Natural killer cell treated with Interleukin-12 subunit alpha and Interleukin-12 subunit beta and Interleukin-15 and Interleukin-18, amount 100 ng/mL, for 72 hours (primary cell): ENCODE measurements at places on chromosomes 2 and 18.

GRCh38 chr18:44197832-44198611 lies 482.7 kb upstream of the SETBP1 start:
- no peaks in the 10 kb centered on the region for H3K4me1 ChIP-seq
- no peaks in the 10 kb centered on the region for H3K36me3 ChIP-seq
- H3K27ac ChIP-seq = no peak overlapping the region
- no peak overlapping the region for H3K4me3 ChIP-seq
- no peak for DNase-seq
- peaks cover 32% of the 10 kb centered on the region for H3K27me3 ChIP-seq

GRCh38 chr2:216559625-216560156 lies 61.0 kb downstream of the RPL37A start:
- no peak for DNase-seq
- peaks cover 14% of the 10 kb centered on the region for H3K4me1 ChIP-seq
- no peaks in the 10 kb centered on the region for H3K36me3 ChIP-seq
- H3K27ac ChIP-seq = no peak overlapping the region
- H3K4me3 ChIP-seq = no peak overlapping the region

GRCh38 chr2:166958986-166959481 lies 70.8 kb downstream of the XIRP2 start:
- H3K4me3 ChIP-seq = no peak overlapping the region
- DNase-seq = no peak
- H3K27ac ChIP-seq = no peak overlapping the region
- no peaks in the 10 kb centered on the region for H3K36me3 ChIP-seq
- no peaks in the 10 kb centered on the region for H3K27me3 ChIP-seq

DNA sequence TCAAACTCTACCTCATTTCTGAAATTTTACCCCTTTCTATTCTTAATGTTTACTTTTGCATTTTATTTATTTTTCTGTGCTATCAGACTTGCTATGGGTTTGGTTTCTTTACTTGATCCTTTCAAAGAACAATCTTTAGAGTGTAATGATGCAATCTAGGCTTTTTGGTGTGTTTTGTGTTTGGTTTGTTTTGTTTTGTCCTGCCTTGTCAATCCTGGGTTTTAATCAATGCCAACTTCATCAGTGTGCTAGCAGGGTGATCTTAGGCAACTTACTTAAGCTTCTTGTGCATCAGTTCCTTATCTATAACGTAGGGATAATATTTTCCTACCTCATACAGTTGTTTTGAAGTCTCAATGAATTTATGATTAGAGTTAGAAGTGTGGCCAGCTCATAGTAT lies 350.4 kb downstream of the NR4A2 start:
- no peaks in the 10 kb centered on the region for H3K4me1 ChIP-seq
- no peak for DNase-seq
- H3K4me3 ChIP-seq = no peak overlapping the region

GRCh38 chr2:168450171-168450570 lies 5.9 kb upstream of the CERS6 start:
- H3K27me3 ChIP-seq = no peaks in the 10 kb centered on the region
- H3K27ac ChIP-seq = no peak overlapping the region
- no peak for DNase-seq
- H3K4me1 ChIP-seq = no peaks in the 10 kb centered on the region
- H3K36me3 ChIP-seq = peaks cover 11% of the 10 kb centered on the region

- no peaks in the 10 kb centered on the region for H3K36me3 ChIP-seq
- H3K4me3 ChIP-seq = no peak overlapping the region
- H3K27me3 ChIP-seq = no peaks in the 10 kb centered on the region
- no peak for DNase-seq
- H3K4me1 ChIP-seq = no peaks in the 10 kb centered on the region
Measured at GRCh38 chr18:40956213-40956612, 998.8 kb upstream of the PIK3C3 start.

DNA sequence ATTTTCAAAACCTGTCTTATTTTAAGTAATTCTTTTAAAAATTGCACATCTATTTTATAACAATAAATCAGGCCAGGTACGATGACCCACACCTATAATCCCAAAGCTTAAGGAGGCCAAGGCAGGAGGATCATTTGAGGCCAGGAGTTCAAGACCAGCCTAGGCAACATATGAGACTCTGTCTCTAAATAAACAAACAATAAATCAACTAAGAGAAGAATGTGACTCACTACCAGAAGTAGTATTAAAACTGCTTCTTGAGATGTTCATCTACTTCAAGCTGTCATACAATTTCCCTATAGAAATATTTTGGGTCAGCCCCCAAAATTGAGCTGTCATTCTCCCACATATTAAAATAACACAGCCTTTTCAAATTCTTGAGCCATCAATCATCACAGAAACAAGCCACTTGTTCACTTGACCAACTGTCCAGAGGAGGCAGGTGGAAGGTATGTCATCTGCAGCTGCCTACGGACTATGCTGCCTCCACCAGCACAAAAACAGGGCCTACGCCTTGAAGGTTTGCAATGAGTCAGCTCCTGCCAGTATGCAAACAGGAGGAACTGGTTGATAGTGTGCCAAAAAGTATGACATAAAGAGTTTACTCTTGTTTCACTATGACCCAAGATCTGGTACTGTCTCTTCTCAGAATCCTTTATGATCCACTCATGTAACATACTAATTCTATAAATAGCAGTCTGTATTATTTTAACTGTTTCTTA lies 33.6 kb downstream of the KIDINS220 start:
- no peaks in the 10 kb centered on the region for H3K27me3 ChIP-seq
- H3K4me1 ChIP-seq = peaks cover 8% of the 10 kb centered on the region
- no peak overlapping the region for H3K27ac ChIP-seq
- H3K4me3 ChIP-seq = no peak overlapping the region
- no peak for DNase-seq
- H3K36me3 ChIP-seq = peaks cover 46% of the 10 kb centered on the region

GRCh38 chr18:67081482-67082211 lies 434.9 kb downstream of the DSEL start:
- DNase-seq = no peak
- no peak overlapping the region for H3K4me3 ChIP-seq
- no peaks in the 10 kb centered on the region for H3K36me3 ChIP-seq
- H3K4me1 ChIP-seq = no peaks in the 10 kb centered on the region
- no peak overlapping the region for H3K27ac ChIP-seq
- no peaks in the 10 kb centered on the region for H3K27me3 ChIP-seq
